M059J (cell line): ENCODE measurements at places on chromosomes 6 and 20. TPM values are rescaled to one million over a fixed set of nuclear protein-coding genes. Genes with fewer than 3 reads are reported as not detected.

ECT2L gene
- total RNA-seq: not detected in 2 replicates

LY6G5B gene
- total RNA-seq: 0.10 and 1.1 TPM in 2 replicates

SYCP2L gene
- not detected in 2 replicates for total RNA-seq

SLC17A3 gene
- not detected in 2 replicates for total RNA-seq

ULBP3 gene
- 3.3 and 10.5 TPM in 2 replicates for total RNA-seq

DHX16 gene
- total RNA-seq: 52.2 and 64.8 TPM in 2 replicates

ACTL10 gene
- total RNA-seq: not detected in 2 replicates

TRAPPC3L gene
- total RNA-seq: 0.27 TPM in 1 of 2 replicates, not detected in the other

TCF21 gene
- total RNA-seq: 0.07 TPM in 1 of 2 replicates, not detected in the other

SLC2A4RG gene
- 36.9 and 59.3 TPM in 2 replicates for total RNA-seq

FAXC gene
- 3.5 and 6.9 TPM in 2 replicates for total RNA-seq

MCM8 gene
- total RNA-seq: 30.4 and 36.2 TPM in 2 replicates

SIRPG gene
- 0.89 TPM in 1 of 2 replicates, not detected in the other for total RNA-seq

PROCR gene
- 58.9 and 60.0 TPM in 2 replicates for total RNA-seq

THEMIS gene
- total RNA-seq: not detected in 2 replicates

DNA sequence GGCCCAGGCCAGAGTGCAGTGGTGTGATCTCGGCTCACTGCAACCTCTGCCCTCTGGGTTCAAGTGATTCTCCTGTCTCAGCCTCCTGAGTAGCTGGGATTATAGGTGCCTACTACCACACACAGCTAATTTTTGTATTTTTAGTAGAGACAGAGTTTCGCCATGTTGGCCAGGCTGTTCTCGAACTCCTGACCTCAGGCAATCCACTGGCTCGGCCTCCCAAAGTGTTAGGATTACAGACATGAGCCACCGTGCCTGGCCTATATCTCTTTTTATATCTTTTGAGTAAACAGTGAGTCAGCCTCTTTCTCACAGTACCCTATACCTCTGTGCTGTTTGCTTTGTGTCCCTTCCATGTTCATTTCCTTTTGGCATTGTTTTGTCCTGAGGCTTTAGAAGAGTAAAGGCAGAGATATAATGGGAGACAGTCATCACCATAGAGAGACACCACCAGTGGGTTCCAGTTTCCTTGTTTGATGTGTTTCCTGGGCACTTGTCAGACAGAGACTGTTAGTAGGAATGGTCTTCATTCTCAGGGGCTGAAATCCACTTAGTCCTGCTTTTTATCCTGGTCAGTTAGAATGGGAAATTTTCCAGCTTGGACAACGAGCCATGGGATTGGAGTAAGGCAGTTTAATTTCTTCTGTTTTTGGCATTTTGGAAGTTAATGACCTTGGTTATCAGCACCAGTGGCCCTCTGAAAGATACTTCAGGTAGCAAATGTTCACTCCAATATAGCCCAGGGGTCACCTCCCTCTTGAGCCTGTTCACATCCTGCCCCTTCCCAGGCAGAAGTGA, 32.2 kb upstream of the ASXL1 start:
- DNase-seq: peak; percentile 97

GRCh38 chr6:73826571-73826970, 130.6 kb downstream of the CD109 start:
- no peak for DNase-seq

GRCh38 chr6:12315292-12316081, 25.3 kb downstream of the EDN1 start:
- DNase-seq: no peak

DNA sequence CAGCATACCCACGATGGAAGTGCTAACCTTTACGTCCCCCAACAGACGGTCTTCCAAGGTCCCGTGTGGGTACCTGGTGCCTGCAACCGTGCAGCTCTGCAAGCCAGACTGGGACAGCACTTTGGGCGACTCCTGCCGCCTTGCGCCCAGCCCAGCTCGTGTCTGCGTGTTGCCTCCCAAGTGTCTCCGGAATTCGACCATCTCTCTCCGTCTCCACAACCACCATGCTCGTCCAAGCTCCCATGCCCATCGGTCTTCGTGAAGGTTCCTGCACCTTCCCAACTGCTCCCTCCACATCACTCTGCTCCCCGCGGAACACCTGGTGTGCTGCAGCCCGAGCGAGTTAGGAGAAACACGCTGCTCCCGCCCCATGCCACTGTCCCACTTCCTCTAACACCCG, 173.2 kb upstream of the AFDN start:
- DNase-seq: no peak

- peak; percentile 39 for DNase-seq
These were observed 472.3 kb upstream of the CITED2 start for GRCh38 chr6:139846538-139847456.

DNA sequence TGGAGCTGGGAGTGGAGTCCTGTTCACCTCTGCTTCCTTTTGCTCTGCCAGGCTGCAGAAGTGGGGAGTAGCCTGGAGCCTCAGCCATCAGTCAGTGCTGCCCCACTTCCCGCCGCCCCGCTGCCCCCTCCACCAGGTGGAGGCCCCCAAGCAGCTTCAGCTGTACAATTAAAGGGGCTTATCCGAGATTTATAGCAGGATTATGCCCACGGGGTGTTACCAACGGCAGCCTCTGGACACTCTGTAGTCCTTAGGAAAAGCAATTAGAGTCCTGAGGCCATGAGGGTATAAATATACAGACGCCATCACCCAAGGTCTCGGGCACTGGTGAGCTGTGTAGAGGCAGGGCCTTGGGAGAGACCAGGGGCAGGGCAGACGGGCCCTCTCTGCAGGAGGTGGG, 55.4 kb downstream of the GRM4 start:
- no peak for DNase-seq

- DNase-seq: peak; percentile 11
These were observed 103.0 kb downstream of the EDN3 start for GRCh38 chr20:59403261-59403961.

GRCh38 chr20:59765599-59766177, 161.3 kb downstream of the PHACTR3 start:
- DNase-seq: peak; percentile 22

DNA sequence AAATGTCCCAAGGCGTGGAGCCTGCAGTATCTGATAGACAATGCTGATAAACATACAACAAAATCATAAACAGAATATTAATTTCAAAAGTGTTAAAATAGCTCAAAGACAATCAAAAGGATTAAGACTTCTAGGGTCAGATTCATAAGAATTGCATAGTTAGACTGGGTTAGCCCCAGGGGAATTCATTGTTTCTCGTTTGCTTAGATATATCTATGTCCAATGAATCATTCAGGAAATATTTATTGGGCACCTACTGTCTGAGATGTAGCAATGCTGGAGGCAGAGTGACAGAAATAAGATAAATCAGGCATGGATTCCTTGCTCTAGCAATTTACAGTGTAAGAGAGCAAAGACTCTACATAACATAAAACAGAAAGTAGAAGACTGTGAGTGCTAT, 124.4 kb upstream of the PRL start:
- peak; percentile 89 for DNase-seq

DNA sequence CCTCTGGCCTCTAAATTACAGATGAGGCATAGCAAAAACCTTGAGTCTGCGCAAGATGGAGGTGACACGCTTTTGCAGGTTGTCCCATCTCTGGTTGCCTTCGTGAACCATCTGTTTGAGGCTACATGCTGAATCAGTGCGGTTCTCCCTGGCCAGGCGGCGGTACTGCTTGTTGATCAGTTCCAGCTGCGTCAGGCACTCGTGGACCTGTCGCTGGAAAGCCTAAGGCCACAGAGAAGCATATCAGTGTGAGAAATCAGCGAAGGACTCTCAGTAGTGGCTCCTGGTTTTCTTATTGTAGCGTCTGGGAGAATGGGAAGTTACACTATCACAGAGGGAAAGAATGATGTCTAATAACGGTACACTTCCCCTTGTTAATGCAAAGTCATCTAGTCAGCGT, 344.4 kb downstream of the ESR1 start:
- no peak for DNase-seq

DNA sequence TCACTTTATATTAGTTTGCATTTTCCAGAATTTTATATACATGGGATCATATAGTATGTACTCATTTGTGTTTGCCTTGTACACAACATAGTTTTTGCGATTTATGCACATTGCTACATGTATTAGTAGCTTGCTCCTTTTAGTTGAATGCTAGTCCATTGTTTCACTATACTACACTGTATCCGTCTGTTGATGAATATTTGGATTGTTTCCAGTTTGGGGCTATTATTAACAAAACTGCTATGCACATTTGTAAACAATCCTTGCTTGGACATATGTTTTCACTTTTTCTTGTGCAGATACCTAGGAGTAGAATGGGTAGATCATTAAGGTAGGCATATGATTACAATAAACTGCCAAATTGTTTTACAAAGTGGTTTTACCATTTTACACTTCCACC, 3.9 kb upstream of the LRRC1 start:
- DNase-seq: no peak

- DNase-seq: peak; percentile 79
These were observed 17.7 kb upstream of the CCDC167 start for GRCh38 chr6:37517411-37517812.

DNA sequence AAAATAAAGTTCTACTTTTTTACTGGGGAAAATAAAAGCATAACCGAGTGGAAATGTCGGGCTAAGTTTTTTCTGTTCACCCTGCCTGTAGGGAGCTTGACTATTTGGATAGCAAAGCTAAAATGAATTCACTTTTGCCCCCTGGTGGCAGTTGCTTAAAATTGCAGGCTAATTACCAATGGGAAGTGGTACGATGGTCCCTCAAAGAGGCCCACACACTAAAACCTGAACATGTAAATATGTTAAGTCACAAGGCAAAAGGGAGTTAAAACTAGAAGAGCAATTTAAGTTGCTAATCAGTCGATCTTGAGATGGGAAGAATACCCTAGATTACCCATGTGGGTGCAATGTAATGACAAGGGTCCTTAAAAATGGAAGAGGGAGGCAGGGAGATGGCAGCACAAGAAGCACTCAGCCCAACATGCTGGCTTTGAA, 916 bp upstream of the SUN5 start:
- no peak for DNase-seq

DNA sequence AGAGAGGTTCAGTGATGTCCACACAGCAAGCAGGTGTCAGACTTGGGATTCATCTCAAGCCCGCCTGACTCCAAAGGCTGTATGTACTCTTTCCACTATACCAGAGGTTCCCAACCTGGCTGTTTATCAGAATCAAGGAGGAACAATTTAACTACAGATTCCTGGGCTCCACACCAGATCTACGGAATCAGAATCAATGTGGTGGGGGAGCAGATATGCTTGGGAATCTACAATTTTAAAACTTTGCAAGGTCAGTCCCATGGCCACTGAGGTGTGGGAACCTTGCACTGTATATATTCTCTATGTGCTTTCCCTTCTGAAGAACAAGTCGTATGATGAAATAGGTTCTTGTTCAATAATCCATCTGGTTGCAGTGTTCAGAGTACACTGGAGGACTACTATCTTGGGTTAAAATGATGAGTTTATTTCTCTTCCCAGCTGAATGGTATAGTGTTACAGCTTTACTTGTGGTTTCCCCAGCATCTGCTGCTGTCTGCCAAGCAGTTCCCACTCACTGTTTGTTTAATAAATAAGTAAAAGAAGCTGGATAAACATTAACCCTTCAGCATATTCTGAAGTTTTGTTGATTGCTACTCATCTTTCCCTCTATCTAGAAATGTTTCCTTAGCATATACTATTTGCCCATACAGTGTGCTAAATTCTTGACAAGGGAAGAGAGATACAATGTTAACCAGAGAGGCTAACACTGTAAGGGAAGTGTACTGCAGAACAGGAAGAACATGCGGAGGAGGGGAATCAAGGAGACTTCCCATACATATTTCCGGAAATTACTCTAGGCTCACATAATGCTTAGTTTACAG, 9.9 kb downstream of the TTI1 start:
- peak; percentile 59 for DNase-seq

GRCh38 chr20:44537993-44538392, 16.1 kb upstream of the SERINC3 start:
- no peak for DNase-seq

DNA sequence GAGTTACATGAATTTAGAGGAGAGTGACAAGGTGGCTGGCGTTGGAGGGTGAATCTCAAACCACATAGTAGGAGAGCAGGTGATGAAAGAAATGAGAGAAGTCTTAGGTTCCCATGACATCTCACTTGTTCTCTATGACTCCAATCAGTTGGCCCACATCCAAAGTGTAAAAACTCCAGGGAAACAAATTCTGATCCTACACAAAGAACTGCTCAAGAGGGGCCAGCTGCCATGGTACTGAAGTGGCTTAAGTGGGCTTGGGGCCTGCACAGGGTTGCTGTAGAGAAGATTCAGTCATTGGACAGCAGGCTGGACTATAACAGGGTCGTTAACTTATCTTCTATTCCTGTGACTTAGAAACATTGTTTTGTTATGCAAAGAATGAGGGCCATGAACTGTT, 7.6 kb upstream of the ADGRF4 start:
- DNase-seq: no peak

GRCh38 chr6:109962271-109962670, 15.8 kb upstream of the GPR6 start:
- DNase-seq: no peak

DNA sequence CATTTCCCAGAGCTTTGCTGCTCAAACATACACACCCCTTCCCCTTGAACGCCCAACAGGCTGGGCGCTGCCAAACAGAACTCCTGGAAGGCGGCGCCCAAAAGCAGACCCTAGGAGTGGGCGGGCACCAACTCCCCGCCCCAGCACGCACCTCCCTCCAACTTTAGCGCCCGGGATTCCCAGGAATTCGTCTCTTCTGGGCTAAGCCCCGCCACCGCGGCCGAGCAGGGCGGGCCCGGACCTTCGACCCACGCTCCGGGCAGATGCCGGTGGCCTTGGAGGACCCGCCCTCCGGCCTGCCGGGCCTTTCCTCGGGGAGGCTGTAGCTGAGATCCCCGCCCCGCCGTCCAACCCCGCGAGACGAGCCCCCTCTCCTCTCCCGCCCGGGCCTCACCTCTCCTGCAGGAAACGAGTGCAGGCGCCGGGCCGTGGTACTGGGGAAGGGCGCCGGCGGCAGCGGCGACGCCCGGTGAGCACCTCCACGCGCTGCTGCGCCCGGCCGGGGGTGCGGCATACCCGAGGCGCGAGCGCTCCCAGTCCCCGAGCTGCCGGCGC, 659 bp downstream of the MCUR1 start:
- DNase-seq: peak; percentile 78

DNA sequence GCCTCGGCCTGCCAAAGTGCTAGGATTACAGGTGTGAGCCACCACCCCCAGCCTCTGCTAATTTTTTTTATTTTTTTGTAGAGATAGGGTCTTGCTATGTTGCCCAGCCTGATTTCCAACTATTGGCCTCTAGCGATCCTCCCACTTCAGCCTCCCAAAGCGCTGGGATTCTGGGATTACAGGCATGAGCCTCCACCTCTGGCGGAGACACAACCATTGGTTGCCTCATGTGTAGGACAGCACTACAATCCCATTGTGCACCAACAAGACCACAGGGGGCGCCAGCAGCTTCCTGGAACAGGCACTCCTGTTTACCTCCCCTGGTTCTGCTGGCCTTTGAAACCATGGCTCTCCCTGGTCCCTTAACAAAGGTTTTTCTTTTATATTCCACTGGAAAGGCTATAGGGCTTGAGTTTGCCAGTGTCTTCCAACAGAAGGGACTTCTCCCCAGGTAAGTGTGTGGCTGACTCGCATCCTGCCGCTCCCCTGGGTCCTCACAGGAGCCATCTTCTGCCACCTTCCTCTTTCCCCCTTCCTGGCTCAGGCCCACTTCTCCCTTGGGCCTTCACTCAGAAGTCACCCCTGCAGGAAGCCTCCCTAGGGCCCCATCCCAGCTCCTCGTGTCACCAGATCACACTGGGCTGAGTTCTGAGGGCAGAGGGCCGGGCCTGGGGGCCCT, 39.2 kb upstream of the TLDC2 start:
- DNase-seq: peak; percentile 76

GRCh38 chr20:48822879-48823385, 4.9 kb downstream of the PREX1 start:
- DNase-seq: no peak

- no peak for DNase-seq
These were observed 57.4 kb upstream of the MRAP2 start for GRCh38 chr6:83976037-83976755.
